Activated CD4-positive, alpha-beta T cell treated with anti-CD3 and anti-CD28 coated beads, Interleukin-2, amount 50 U/mL, for 16 hours (primary cell): ENCODE measurements at places on chromosomes 13 and 19.

- no peak for DNase-seq
Observed at GRCh38 chr13:53200075-53200474, 171.5 kb downstream of the OLFM4 start.

DNA sequence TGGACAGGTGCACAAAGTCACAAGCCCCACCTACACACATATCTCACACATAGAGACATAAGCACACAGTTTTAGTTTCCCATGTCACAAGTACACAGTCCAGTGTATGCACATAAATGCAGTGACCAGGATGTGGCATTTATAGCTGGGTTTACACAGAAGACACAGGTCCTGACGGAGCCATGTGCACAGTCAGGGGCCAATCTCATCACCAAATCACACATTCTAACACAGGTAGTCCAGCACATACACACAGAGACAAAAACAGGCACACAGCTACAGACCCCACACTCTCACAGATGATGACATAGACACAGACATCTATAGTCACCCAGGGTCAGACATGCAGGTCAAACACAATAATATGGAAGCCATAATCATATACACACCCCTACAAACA lies 2.1 kb downstream of the NUMBL start:
- no peak for DNase-seq

DNA sequence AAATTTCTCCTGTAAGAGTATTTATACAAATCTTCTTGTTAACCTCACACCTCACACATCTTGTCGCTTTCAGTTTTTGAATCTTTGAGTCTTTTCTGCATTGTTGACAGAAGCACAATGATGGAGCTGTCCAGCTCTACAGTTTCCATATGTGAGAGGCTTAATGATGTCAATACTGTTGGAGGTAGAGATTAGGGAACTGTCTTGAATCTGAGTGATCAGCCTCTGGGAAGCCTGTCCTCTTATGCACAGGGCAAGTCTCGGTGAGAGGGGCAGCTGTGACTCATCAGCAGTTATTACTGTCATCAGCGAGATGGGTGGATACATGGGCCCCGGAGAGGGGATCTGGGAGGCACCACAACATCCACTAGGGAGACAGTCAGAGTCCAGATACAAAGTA lies 4.6 kb upstream of the ITGBL1 start:
- DNase-seq: no peak

- no peak for DNase-seq
Observed at GRCh38 chr13:28705461-28706083, 13.2 kb downstream of the SLC46A3 start.

DNA sequence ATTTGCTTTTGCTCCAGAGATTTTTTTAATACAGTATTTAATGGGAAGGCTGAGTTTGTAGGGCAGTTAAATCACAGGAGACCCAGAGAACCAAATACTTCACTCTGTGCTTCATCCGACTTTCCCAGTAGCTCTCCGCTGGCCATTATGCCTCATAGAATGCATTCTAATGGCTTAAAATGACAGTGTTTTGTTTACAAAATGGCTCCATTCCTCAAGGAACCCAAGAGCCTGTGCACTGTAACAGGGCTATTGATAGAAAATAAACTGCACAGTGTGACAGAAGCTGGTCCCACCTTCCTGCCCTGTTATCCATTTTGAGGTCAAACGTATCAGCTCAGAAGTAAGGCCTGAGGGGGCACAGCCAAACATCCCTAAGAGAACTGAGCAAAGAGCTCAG lies 136.5 kb downstream of the RAP2A start:
- no peak for DNase-seq

DNA sequence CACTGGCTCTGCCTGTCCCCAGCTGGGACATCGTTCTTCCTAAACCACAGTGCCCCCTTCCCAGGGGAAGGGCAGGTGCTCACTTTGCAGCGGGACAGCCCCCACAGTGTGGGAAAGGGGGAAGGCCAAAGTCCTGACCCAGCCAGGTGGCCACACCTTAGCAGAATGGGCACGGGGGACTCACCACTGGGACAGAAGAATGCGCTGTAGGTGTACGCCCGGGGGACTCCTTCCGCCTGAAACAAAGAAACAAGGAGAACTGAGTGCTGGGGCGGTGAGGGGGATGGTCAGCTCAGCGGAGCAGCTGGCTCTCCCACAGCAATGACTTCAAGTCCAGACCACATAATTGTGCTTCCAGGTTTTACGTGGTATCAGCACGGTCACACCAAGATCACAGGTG lies 49.4 kb downstream of the F2RL3 start:
- no peak for DNase-seq

- no peak for DNase-seq
Observed at GRCh38 chr19:12163826-12164225, 930 bp downstream of the ZNF136 start.

DNA sequence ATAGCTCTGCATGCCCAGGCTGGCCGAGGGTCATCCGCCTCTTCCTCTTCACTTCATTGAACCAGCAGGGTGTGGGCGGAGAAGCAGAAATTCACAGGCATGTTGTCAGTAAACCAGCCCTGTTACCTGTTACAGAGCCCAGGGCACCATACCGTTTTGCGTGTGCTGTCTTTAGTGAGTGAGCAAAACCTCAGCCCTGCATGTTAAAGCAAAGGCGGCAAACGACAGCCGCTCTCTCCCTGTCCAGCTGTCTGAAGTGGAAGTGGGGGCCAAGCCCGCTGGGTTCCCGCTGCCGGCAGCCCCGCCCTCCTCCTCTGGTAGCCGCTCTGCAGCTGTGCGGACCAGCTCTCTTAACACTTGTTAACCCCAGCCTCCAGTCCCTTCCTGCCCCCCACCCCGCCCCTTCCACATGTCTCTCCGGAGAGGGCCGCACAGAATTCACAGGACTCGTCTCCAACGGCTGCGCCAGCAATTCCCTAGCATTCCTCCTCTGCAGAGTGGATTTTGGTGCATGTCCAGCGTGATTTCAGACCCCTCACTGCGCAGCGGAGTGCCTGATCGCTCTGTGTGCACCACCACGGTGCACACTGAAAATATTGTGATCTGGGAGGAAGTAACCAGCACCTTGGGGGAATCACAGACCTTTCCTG lies 12.7 kb downstream of the KLHL26 start:
- no peak for DNase-seq

DNA sequence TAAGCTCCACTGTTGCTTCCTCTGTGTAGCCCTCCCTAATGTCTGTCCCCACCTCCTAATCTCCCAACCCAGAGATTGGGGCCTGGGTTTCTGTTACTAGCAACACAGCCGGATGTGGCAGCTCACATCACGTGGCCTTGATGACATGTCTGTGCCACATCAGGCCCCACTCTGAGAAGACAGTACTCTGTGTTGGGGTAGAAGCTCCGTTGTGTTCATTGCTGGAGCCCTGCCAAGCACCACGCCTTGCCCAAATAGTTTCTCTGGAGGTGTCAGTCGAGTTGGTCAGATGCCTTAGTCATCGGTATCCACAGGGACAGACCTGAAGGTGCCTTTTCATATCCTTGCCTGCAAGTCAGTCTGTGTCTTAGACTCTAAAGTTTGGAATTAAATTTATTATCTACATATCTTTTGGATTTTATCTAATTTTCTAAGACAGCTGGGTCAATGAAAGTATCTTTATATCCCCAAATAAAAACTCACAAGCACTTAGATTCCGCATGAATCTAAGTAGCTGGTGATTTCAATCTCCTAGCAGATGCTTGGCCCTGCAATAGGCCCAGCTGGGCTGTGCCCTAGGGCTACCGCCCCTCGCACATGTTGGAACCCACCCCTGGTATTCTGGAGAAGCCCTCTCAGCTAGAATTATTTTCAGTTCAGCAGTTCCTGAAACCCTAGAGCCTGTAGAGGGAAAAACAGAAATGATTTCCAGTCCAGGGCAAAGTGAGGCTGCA lies 204.0 kb upstream of the TSHZ3 start:
- DNase-seq: no peak

GRCh38 chr13:76271728-76272232 lies 614.4 kb downstream of the KCTD12 start:
- DNase-seq: no peak

- DNase-seq: no peak
Observed at GRCh38 chr13:106151056-106151699, 384.3 kb downstream of the EFNB2 start.

DNA sequence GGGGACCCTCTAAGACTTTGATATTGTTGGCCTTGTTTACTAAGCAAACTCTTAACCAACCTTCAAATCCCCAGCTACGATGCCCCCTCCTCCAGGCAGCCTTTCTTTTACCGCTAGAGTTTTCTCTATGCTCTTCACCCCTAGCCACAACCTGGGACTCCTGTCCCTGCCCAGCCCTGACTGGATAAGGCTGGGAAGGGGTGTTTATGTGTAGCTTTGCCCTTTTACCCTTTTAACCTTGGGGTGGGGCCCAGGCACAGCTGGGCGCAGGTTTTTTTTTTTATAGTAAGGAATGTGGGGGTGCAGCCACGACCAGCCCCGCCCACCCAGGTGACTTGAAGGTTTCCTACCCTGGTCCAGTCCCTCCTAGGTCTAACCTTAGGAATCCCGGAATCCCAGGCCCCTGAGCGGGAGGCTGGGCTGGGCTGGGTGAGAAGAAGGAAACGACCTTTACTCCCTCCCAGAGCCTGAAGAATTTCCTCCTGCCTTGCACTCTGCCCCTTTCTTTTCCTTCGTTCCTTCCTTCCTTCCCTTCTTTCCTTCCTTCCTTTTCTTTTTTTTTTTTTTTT lies 12.2 kb downstream of the TJP3 start:
- no peak for DNase-seq

- no peak for DNase-seq
Observed at GRCh38 chr13:93522501-93522900, 295.9 kb downstream of the GPC6 start.

DNA sequence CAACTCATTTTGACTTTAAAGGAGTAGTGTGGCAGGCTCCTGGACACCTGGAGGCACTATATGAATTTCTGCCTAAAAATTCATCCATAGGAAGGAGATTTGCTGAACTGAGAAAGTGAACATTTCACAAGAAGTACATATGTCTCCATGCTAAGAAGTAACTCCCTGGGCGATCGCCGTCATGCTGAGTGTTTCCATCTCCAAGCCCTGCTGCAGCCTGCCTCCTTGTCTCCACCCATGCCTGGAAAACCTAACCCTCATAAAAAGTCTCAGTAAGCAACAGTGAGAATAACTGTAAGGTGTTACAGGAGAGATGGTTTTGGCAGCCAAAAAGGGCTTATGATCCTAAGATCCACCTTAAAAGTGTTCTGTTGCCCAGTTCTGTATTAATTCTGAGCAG lies 251.3 kb downstream of the SHISA2 start:
- no peak for DNase-seq

- no peak for DNase-seq
Observed at GRCh38 chr19:6724631-6725492, 4.4 kb upstream of the C3 start.

DNA sequence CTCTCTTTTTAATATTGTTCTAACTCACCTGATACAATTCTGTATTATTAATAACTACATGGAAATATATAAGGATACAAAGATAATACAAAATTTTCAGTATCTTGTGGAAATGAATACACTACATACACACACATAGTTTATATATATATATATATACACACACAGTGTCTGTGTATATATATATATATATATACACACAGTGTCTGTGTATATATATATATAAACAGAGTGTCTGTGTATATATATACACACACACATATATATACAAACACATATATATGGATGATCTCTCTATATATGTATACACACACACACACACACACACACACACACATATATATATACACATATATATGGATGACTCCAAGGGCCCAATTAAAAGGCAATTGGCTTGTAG lies 749.1 kb downstream of the DACH1 start:
- no peak for DNase-seq

GRCh38 chr13:76385586-76385985 lies 500.6 kb downstream of the KCTD12 start:
- DNase-seq: no peak

GRCh38 chr13:104357672-104358354 lies 1291.6 kb upstream of the SLC10A2 start:
- no peak for DNase-seq

GRCh38 chr13:47638627-47639026 lies 362.4 kb downstream of the SUCLA2 start:
- no peak for DNase-seq

- DNase-seq: no peak
Observed at GRCh38 chr19:2288338-2288817, 6.4 kb upstream of the PEAK3 start.

DNA sequence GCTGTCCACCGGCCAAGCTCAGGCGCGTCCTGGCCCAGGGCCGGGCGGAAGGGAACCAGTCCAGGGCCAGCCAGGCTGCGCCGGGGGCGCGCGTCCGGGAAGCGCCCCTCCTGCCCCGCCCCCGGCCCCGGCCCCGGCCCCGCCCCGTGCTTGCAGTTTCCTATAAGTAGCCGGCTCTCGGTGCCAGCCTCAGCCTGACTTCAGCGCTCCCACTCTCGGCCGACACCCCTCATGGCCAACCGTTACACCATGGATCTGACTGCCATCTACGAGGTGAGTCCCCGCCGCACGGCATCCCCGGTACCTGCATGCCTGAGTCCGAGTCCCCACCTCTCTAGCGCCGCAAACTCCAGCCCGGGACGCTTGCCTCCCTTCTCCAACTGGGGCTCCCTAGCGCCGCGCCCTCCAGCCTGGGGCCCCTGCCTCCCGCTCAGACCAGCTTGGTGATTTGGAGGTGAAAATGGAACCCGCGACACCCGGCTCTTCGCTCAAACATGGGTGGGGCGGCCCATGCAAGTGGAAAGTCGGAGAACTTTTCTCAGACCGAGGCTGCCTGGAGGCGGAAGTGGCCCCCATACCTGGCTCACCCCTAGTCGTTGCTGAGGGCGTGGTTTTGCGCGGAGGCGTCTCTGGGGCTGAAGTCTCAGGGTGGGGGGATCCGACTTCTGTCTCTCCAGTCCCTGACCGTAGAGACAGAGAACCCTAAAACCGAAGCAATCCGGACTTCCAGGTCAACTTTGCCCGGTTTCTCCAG lies at the start of gene ZFP36:
Gene ZFP36, plus strand, starts transcription at position 192 of the 754 bp plus-strand sequence. Its CDS starts 58 bp downstream, at position 250.
- DNase-seq: peak; percentile 92

DNA sequence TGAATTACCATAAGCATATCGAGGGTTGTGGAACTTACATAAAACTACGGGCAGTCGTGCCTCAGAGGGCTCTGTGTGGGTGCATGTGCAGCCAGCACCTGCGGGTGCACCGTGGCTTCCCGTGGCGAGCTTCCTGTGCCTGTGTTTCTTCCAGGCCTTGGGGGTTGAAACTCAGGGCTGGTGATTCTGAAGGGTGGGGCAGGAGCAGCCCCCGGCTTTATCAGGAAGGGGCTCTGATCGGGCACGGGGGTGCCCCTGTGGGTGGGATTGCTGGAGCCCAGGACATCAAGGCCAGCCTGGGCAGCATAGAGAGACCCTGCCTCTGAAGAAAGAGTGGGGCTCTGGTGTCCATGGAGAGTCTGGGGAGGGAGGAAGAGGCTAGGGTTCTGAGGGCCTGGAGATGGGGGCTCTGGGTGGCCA lies 11.1 kb downstream of the ATP4B start:
- DNase-seq: no peak
